H1 (cell line): ENCODE measurements at places on chromosomes 3 and 15. TPM values are rescaled to one million over a fixed set of nuclear protein-coding genes. Genes with fewer than 3 reads are reported as not detected.

The TBCCD1 gene
- 8.4 and 11.3 TPM in 2 replicates for polyA plus RNA-seq

The SOX2 gene
- polyA plus RNA-seq: 149 and 170 TPM in 2 replicates

The EAF1 gene
- 13.9 and 16.8 TPM in 2 replicates for polyA plus RNA-seq

The FBXO40 gene
- 0.03 and 0.05 TPM in 2 replicates for polyA plus RNA-seq

DNA sequence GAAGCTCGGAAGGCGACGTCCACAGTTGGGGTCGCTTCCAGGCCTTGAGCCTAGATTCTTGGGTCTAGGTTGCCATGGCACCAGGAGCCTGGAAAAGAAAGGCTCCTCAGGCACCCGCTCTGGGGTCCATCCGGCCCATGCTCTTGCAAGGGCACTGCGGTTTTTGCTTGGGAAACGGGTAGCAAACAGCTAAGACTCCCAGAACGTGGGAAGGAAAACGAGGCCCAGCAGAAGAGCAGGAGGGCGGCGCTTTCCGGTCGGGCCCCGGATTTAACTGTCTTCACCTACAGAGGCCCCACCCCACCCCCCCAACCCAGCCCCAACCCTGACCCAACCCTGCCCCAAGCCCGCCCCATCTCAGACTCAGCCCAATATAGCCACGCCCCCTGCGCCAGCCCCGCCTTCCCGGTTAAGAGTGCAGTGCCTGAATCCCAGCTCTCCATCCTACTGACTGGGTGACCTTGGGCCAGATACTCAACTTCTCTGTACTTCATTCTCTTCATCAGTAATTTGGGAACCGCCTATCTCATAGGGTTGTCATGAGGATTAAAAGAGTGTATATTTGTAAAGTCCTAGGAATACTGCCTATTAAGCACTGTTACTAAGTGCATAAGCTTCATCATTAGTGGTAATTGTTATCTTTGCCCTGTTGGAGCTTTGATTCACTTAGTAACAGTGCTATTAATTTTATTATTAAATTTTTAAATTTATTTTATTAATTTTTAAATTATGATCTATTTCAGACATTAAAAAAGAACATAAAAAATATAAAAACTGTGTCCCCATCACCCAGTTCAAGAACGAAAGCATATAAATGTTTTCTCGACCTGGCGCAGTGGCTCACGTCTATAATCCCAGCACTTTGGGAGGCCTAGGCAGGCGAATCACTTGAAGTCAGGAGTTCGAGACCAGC lies 28.4 kb upstream of the SMAD6 start:
- DNase-seq: peak; percentile 96

- DNase-seq: no peak
Measured at GRCh38 chr3:160471892-160472291, 22.3 kb upstream of the TRIM59 start.
